ENCODE measurements at places on chromosomes 7 and 10. TPM values are rescaled to one million over a fixed set of nuclear protein-coding genes. Genes with fewer than 3 reads are reported as not detected.

The ADAM12 gene
- 2.2 TPM for total RNA-seq

The SRRM3 gene
- 4.2 TPM for total RNA-seq

The FZD8 gene
- total RNA-seq = 44.6 TPM

The NRG3 gene
- 0.16 TPM for total RNA-seq

All from A375 (cell line).